ENCODE measurements at places on chromosomes 11 and 22.

DNA sequence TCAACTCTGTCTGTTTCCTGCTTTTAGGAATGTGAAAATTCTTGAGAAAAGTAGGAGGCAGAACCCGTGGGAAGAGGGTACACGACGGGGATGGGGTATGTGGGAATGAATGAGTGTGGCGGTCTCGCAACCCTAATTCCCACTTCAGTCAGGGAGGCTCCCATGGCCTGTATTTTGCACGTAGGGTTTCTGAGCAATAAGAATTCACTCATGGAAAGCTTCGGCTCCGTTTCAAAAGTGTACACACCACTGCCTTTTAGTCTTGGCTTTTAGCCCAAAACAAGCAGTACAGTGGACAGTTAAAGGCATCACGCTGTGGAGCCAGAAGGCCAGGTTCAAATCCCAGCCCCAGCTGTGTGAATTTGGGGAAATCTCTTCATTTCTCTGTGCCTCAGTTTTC, 116.7 kb downstream of the MN1 start:
- DNase-seq = no peak

- no peak for DNase-seq
Observed at GRCh38 chr22:37431366-37431765, 4.1 kb upstream of the ELFN2 start.

GRCh38 chr11:65539744-65540289, 14.9 kb downstream of the SCYL1 start:
- no peak for DNase-seq

DNA sequence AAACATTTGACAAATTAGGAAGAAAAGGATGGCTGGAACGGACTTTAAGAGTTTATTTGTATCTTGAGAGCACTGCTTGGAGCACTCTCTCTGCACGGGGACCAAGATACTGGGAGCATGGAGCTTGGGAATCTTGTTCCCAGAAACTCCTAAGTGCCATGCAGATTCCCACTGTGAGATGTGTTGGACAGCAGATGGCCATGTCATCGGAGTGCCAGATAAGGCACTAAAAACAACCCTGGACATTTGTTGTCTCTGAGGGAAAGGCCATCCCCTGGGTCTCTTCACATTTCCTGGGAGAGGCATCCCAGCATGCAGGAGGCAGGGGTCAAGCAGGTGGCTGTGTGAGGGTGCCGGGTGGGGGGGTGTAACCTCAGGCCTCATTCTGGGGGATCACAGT, 2.9 kb downstream of the KIRREL3 start:
- DNase-seq = no peak

DNA sequence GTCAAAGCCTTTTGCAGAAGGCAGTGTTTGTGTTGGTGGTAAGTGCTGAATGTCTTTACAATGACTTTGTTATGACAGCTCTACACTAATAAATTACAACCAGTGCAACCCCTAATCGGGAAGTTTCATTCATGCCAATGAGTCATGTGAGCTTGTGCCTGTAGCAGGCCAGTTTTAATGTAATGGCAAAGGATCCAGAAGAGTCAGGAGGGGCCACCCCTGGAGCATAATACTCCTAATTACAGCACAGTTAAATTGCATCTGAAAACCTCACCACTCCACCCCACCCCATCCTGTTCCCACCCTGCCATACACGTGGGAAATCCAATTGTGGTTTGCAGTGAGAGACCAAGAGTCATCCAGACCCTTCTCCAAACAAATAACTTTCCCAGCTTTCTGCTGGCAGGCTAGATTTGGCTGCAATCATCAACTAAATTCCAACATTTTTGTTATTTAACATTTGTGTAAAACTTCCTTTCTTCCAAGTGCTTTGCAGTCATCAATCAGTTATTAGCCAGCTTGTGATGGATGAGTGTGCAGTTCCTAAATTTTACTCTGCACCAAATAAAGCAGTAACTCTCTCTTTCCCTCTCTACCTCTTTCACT, 277.3 kb upstream of the FAT3 start:
- DNase-seq = no peak

GRCh38 chr22:29886596-29886995, 3.6 kb downstream of the MTMR3 start:
- no peak for DNase-seq

DNA sequence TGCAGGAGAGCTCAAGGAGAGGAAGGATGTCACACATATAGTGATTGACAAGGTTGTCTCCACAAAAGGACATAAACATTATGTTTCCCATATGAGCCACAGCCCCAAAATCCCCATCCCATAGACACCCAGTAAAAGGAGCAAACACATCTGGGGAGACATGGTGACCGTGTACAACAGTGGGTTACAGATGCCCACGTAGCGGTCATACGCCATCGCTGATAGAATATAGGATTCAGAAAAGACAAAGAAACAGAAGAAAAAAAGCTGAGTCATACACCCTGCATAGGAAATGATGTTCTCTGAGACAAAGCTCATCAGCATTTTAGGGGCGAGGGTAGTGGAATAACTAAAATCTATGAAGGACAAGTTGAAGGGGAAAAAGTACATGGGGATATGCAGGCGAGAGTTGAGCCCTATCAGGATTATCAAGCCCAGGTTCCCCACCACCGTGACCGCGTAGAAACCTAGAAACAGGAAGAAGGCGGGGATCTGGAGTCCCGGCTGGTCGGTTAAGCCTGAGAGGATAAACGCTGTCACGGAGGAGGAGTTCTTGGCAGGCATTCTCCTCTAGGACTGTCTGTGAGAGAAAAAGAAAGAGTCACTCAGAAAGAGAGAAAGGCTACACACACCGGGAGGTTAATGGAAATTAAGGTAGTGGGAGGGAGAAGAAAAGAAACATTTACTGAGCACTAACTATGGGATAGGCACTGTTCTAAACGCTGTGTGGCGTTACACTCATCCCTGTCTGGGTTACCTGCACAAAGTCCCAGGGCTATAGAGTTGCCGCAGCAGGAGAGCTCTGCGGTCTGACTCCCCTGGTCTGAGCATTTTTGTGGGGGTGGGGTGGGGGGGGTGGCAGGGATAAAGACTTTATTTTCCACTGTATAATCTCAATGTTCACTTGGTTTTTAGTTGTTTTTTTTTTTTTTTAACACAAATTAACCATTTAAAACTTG, 36.1 kb upstream of the OR8B8 start:
- no peak for DNase-seq

GRCh38 chr11:57374966-57375365, 6.0 kb downstream of the PRG3 start:
- DNase-seq = no peak

- no peak for DNase-seq
Observed at GRCh38 chr11:114293201-114293711, 2.9 kb upstream of the NNMT start.

- no peak for DNase-seq
Observed at GRCh38 chr11:20949585-20949984, 280.2 kb downstream of the NELL1 start.

GRCh38 chr11:114077482-114078305, 18.2 kb downstream of the ZBTB16 start:
- no peak for DNase-seq

- no peak for DNase-seq
Observed at GRCh38 chr11:126840201-126840886, 160.2 kb downstream of the KIRREL3 start.

DNA sequence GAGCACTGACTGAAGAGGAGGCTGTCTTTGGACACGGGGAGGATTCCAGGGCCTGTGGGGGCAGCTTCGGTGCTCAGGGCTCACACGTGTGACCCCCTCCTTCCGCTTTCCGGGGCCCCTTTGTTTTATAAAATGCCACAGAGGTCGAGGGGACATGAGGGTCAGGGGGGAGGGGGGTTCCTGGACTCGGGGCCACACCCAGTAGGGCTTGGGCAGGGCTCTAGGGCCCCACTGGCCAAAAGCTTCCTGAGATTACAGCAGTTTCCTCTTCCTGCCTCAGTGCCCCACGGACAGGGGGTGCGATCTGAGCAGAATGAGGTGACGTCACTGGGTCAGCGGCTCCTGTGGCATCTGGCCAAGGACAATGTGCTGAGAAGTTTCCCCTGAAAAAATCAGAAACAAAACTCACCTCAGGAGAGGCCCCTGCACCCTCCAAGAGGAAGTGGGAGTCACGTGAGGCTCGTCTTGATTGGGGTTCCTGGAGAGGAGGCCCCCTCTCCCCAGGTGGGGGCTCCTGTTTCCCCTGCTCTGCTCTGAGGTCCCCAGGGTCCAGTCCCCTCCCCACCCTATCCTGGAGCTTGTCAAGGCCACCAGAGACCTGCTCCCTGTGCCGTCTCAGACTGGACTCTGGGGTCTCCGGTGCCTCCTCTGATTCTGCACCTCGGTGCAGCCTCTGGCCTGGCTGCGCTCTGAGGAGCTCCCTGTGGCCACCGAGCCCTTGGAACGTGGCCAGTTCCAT, 6.4 kb upstream of the IFITM3 start:
- no peak for DNase-seq

- no peak for DNase-seq
Observed at GRCh38 chr11:134585666-134586610, 173.9 kb upstream of the B3GAT1 start.

- DNase-seq = no peak
Observed at GRCh38 chr11:32231909-32232493, 141.1 kb downstream of the RCN1 start.

GRCh38 chr22:41028841-41029240, 63.6 kb upstream of the EP300 start:
- no peak for DNase-seq

DNA sequence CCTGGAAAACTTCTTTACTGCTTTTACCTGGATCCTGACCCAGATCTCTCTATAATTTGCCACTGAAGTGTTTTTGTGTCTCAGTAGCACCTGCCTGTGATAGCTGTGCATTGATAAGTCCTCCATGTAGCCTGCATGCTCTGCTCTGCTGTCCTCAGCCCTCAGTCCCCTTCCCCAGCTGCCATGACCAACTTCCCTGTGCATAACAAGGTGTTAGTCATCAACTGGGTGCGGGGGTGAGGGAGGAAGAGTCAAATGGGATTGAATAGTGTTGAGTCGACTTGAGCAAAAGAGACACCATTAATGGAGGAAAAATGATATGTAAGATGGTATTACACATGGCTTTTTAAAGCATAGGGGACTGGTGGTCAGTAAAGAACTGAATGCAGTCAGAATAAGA, 92.2 kb upstream of the PLET1 start:
- DNase-seq = no peak

- DNase-seq = no peak
Observed at GRCh38 chr11:78190374-78190773, 1.7 kb downstream of the USP35 start.

DNA sequence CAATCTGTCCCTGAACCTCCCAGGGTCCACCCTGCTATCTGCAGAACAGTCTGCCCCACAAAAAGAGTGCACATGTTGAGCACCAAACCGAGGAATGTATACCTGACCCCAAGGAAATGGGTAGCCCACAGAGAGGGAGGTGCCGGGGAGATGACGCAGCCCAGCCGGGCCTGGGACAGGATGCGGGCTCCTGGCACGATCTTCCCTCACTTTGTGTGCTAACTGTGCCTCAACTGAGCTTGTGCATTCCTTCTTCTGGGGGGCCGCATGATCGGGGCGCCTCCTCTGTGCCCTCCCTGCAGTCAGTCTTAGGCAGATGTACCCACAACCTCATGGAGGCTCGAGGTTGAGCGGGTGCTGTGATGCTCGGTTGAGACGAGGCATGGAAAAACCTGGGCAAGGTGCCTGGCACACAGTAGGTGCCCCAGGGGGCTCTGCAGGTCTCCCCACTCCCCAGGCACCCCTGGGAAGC, 2.4 kb downstream of the GAS2L1 start:
- DNase-seq = no peak

DNA sequence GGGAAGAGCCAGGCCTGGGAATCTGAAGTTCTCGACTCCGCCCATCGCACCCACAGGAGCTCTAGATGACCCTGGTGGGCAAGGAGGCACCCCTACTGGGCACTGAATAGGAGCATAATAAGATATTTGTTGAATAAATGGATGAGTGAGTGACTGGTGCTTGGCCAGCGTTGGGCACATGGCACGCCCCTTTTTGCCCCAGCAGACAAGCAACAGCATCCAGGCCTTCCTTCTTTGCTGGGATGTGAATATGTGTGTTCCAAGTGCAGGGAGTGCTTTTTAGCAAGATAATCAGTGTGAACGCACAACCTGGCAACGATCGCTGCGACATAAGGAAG, 443 bp upstream of the CELF1 start:
- DNase-seq = no peak

- DNase-seq = no peak
Observed at GRCh38 chr11:67309661-67310061, 6.3 kb downstream of the SSH3 start.

- DNase-seq = no peak
Observed at GRCh38 chr11:72634016-72634415, 40.2 kb downstream of the PDE2A start.

GRCh38 chr11:76406359-76406758, 25.2 kb downstream of the GVQW3 start:
- no peak for DNase-seq

- no peak for DNase-seq
Observed at GRCh38 chr22:32058656-32059260, 15.7 kb downstream of the SLC5A1 start.

- no peak for DNase-seq
Observed at GRCh38 chr11:134592391-134592990, 180.4 kb upstream of the B3GAT1 start.

- DNase-seq = no peak
Observed at GRCh38 chr11:83778596-83778995, 492.4 kb upstream of the CCDC90B start.

DNA sequence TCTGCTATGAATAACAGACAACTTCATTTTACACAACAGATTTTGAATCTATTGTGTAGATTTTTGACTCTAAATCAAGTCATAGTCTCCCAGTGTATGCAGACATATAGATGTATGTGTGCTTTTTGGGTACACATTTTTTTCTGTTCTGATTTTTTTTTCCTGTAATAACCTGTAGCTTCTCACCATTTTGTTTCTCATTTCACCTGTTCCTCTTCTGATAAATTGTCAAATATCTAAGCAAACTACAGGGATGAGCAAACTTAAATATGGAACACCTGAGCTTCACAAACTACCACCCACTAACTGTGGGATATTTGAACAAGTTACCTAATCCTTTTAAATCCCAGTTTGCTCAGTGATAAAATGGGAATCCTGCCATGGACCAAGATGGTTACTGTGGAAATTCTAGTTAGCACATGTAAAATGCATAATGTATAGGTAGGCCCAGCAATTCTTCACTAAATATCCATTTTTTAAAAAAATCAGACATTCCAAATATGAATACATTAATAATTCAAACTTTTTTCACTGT, 15.7 kb downstream of the LGR4 start:
- no peak for DNase-seq

- DNase-seq = no peak
Observed at GRCh38 chr11:1652026-1652425, 22.5 kb downstream of the KRTAP5-5 start.

DNA sequence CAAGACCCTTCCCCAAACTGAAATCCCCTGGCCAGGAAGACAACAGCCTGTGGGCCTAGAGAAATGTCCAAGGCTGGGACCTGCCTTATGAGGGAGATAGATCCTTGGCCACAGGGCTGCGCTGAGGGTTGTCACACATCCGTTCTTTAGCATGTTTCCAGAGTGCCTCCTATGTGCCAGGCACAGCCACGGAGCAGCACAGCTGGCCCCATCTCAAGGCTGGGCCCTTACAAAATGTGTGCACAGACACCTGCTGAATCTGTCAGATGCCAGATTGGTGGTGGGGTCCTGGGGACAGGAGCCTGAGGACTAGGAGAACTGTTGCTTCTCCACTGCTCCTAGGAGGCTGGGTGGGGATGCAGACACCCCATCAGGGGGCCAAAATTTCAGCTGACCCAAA, 11.2 kb downstream of the GRIK4 start:
- DNase-seq = no peak

Data from stimulated activated CD8-positive, alpha-beta memory T cell treated with anti-CD3 and anti-CD28 coated beads, Interleukin-2, amount 100 ng/mL, for 1 hour (primary cell).